ENCODE measurements at places on chromosomes 12 and 14. TPM values are rescaled to one million over a fixed set of nuclear protein-coding genes. Genes with fewer than 3 reads are reported as not detected.

GRCh38 chr12:70719672-70720420, 82.6 kb upstream of the PTPRB start:
- no peak for DNase-seq
- H3K27me3 ChIP-seq, result peaks cover 5% of the 10 kb centered on the region
- no peak overlapping the region for H3K4me3 ChIP-seq
- no peak overlapping the region for H3K27ac ChIP-seq
- H3K36me3 ChIP-seq, result no peaks in the 10 kb centered on the region
- H3K4me1 ChIP-seq, result no peaks in the 10 kb centered on the region

GRCh38 chr12:50120521-50120920, 8.5 kb downstream of the COX14 start:
- peaks cover 27% of the 10 kb centered on the region for H3K4me1 ChIP-seq
- H3K27me3 ChIP-seq, result no peaks in the 10 kb centered on the region
- no peak overlapping the region for H3K27ac ChIP-seq
- no peak overlapping the region for H3K4me3 ChIP-seq

- no peaks in the 10 kb centered on the region for H3K36me3 ChIP-seq
- H3K27ac ChIP-seq, result no peak overlapping the region
- H3K4me3 ChIP-seq, result peak overlapping the region; percentile 61
- DNase-seq, result no peak
- no peaks in the 10 kb centered on the region for H3K27me3 ChIP-seq
- peaks cover 12% of the 10 kb centered on the region for H3K4me1 ChIP-seq
These were observed 501 bp downstream of the C1R start for GRCh38 chr12:7091660-7092228.

GRCh38 chr12:115343008-115343407, 659.0 kb upstream of the TBX3 start:
- no peaks in the 10 kb centered on the region for H3K4me1 ChIP-seq
- no peak for DNase-seq
- H3K27me3 ChIP-seq, result no peaks in the 10 kb centered on the region
- H3K36me3 ChIP-seq, result no peaks in the 10 kb centered on the region

GRCh38 chr14:64515053-64515452, 10.5 kb downstream of the ZBTB1 start:
- no peaks in the 10 kb centered on the region for H3K36me3 ChIP-seq
- DNase-seq, result no peak
- no peaks in the 10 kb centered on the region for H3K27me3 ChIP-seq
- H3K4me1 ChIP-seq, result peaks cover 59% of the 10 kb centered on the region
- H3K27ac ChIP-seq, result no peak overlapping the region
- no peak overlapping the region for H3K4me3 ChIP-seq

DNA sequence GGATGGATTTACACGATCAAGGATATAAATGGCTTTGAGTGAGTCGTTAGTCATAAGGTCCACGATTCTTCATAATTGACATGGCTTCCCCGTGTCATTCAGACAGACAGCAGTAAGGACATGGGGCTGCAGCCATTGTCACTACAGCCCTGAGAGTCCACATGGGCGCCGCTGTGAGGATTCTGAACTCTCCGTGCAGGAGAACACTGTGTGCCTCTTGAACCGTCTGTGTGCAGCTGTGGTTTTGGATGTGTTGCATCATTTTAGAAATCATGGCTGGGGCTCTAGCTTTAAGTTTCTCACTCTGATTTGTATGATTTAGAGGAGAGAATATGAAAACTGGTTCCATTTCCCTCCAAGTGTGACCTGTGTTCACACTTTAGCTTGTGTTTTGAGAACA, 47.2 kb downstream of the NPAS3 start:
- H3K27me3 ChIP-seq, result no peaks in the 10 kb centered on the region
- no peak for DNase-seq
- no peak overlapping the region for H3K27ac ChIP-seq
- H3K36me3 ChIP-seq, result no peaks in the 10 kb centered on the region

DNA sequence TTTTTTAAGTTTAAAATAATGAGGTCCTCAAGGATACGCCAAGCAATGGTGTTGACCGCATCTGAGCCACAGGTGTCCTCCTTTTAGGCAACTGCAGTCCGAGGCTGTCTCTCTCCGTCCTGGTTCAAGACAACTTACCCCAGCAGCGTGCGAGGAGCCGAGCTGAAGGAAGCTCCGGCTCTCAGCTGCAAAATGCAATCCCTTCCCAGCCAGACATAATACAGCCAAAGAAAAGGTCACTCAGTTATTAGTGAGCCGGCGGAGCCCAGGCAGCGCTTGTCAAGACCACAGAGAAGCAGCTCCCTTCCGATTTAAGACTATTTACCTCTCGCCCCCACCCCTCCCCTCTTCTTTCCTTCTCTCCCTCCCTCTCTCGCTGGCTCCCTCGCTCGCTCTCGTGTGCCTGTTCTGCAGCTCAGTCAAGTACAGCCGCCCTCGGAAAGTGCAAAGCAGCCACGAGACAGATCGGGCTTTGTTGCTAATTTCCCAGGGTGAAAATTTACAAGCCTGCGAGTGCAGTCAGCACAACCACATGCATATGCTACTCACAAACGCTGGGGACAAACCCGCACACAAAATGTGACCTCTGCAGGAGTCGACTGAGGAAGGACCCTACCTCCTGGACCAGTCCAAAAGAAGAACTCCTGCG, 363 bp upstream of the LMO3 start:
- no peaks in the 10 kb centered on the region for H3K4me1 ChIP-seq
- H3K36me3 ChIP-seq, result no peaks in the 10 kb centered on the region
- H3K27me3 ChIP-seq, result no peaks in the 10 kb centered on the region
- DNase-seq, result no peak

The NPAS3 gene
- not detected for total RNA-seq

The FGD4 gene
- 1.4 TPM for total RNA-seq

The MVK gene
- total RNA-seq, result 14.2 TPM

The KRT4 gene
- not detected for total RNA-seq
